ENCODE measurements at places on chromosomes 2 and 18.

- no peak for DNase-seq
Measured at GRCh38 chr2:191636235-191636543, 41.7 kb upstream of the NABP1 start.

GRCh38 chr2:142724713-142725349 lies 152.6 kb upstream of the KYNU start:
- DNase-seq = no peak

GRCh38 chr18:49893036-49893435 lies 79.7 kb upstream of the ACAA2 start:
- no peak for DNase-seq

DNA sequence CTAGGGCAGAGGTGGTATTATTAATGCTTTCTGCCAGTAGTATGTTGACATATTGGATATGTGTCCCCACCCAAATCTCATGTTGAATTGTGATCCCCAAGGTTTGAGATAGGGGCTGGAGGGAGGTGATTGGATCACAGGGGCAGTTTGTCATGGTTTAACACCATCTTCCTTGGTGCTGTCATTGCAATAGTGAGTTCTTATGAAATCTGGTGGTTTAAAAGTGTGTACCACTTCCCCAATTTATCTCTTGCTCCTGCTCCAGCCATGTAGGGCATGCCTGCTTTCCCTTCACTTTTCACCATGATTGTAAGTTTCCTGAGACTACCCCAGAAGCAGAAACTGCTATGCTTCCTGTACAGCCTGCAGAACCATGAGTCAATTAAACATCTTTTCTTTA lies 47.1 kb upstream of the THSD7B start:
- no peak for DNase-seq

GRCh38 chr2:130251535-130251872 lies 53.3 kb upstream of the TUBA3E start:
- DNase-seq = no peak

GRCh38 chr2:70088598-70089219 lies 1.4 kb downstream of the PCBP1 start:
- no peak for DNase-seq

DNA sequence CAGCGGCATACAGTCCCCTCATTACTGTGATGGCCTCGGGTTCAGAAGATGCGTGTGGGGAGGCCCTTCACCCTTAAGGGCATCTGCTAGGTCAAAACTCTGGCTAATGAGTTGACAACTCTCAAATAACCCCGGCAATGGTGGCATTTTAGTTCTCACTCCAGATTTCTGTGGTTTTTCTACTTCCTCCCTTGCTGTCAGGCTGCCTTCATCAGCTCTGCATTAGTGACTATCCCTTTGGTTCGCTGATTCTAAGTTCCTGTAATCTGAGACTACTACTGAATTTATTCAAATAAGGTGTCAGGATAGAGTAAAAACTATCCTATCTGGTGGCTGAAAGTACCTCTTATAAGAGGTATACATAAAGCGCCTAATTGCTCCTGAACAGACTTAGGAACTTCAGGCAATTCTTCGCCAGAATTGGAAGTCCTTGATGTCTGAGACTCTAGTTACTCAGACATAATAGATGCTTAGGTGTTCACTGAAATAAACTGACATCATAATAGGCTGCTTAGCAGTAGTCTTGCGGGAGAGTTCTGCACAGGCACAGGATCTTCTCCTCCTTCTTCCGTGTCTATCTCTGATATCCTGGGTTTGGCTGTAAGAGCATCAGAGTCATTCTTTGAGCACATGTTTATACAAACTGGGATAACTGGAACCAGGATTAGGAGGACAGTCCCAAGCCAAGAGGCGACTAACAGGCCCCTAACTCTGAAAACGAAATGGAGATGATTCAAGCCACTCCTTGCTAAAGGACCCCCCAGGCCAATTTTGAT lies 194.5 kb downstream of the DNER start:
- DNase-seq = no peak

GRCh38 chr2:25749676-25750075 lies 76.3 kb upstream of the DTNB start:
- no peak for DNase-seq

- DNase-seq = no peak
Measured at GRCh38 chr2:26630669-26631360, 10.4 kb downstream of the CIB4 start.

DNA sequence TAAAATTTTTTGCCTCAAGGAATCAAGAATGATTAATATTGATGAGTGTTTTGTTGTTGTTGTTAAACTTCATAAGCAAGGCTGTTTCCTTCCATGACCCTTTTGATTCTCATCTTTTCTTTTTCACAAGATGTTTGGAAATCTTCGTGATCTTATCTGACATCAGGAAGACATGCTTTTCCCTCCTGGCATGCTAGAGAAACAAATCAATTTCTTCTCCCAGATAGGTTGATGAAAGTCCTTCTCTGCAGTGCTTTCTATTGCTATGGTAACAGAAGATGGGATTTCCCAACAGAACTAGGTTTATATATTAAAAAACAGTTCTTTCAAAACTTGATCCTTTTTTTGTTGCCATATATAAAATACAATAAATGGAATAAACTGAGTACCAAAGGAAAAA lies 85.2 kb downstream of the EML6 start:
- DNase-seq = no peak

- no peak for DNase-seq
Measured at GRCh38 chr2:99431587-99432275, 58.1 kb downstream of the REV1 start.

- no peak for DNase-seq
Measured at GRCh38 chr2:119301413-119301812, 65.2 kb downstream of the C2orf76 start.

- peak; percentile 86 for DNase-seq
Measured at GRCh38 chr2:72115110-72116080, 32.3 kb downstream of the CYP26B1 start.

DNA sequence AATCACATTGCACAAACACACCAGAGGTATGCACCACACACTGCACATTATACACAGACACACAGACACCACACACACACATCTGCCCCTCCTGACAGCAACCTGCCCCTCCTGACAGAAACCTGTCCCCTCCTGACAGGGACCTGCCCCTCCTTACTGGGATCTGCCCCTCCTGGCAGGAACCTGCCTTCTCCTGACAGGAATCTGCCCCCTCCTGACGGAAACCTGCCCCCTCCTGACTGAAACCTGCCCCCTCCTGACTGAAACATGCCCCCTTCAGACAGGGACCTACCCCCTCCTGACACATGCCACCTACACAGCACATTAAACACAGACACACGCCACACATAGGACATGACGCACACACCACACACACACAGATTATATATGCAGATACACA lies 88.9 kb downstream of the PXDN start:
- no peak for DNase-seq

DNA sequence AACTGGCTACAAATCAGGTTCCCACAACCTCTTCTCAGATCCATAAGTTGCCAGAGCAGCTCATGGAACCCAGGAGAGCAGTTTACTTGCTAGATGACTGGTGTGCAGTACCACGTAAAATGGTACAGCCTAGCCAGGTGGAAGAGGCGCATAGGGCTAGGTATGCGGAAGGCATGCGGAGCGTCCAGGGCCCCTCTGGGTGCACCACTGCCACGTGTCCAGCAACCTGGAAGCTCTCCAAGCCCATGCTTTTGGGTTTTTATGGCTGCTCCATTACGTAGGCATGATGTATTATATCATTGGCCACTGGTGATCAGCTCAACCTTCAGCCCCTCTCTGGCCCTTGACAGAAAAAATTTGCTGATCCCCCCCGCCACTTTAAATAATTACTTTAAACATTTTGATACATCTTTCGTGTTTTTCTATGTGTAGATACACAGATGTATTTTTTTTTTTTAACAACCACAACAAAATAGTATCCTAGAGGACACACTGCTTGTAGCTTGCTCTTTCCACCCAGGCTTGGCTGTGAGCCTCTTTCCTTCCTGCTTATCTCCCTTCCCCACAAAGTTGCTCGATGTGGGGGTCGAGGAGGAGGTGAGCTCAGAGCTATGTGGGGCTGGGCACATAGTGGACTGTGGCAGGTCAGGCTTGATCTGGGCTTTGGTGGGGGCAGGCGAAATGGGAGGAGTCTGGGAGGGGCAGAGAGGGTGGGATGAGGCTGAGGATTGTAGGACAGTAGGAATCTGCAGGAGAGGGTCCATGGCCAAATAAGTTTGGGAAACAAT lies 65.4 kb upstream of the MCFD2 start:
- no peak for DNase-seq

DNA sequence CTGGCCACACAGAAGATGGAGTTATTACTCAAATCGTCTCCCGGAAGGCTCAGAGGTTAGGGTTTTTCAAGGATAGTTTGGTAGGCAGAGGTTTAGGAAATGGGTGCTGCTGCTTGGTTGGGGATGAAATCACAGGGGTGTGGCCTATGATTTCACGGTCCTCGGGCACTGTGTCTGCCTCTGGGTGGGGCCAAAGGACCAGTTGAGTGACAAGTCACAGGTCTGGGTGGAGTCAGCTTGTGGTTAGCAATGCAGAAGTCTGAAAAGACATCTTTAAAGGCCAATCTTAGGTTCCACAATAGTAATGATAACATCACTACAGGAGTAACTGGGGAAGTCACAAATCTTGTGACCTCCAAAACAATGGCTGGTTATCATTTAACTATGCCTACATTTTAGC lies 387.8 kb downstream of the ZNF521 start:
- no peak for DNase-seq

DNA sequence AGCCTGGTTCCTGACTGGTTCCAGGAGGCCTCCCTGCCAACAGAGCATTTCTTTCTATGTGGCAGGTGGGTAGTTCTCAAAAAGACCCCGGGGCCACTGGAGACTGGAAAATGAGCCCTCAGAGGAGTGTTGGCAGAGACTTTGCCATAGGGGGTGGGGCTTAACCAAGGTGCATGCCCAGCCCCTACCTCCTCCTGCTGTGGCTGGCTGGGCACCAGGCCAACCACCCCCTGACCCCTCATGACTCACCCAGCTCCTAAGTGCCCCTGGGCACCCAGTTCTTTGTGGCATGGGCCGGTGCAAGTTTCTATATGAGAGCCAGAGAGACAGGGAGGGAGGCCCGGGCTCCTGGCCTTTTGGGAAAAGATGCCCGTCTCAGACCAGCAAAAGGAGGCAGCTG lies 98.2 kb upstream of the SMAD2 start:
- no peak for DNase-seq

DNA sequence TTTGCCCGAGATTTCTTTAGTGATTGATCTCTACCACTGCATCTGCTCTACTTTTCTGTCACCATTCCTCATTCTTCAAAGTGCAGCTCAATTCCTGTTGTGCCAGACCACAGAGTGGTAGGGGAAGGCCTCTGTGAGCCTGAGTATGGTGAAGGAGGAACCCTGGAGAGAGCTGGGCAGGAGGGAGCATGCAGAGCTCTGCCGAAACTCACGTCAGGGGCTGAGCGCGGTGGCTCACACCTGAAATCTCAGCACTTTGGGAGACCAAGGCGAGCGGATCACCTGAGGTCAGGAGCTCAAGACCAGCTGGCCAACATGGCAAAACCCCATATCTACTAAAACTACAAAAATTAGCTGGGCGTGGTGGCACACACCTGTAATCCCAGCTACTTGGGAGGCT lies 54.1 kb downstream of the PKP4 start:
- DNase-seq = no peak

Measured in endothelial cell of umbilical vein (primary cell).